ENCODE measurements at places on chromosomes 2 and 18.

DNA sequence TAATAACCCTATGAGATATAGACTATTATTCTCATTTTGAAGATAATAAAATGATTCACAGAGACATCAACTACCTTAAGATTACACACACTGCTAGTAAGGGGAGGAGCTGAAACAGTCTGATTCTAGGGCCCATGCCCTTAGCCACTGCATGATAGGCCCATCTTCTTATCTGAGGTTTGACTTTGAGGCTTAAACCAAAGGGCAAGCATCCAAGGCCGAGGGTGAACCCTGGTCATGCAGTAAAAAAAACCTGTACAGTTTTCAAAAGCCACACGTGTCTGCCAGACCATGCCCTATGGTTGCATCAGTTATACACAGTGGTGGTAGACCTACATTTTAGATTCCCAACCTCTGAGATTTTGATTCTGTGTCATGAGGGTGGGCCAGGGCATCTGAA is 44.8 kb downstream of the POLE4 start:
- no peak for DNase-seq

GRCh38 chr2:26529406-26530239 is 51.7 kb upstream of the OTOF start:
- DNase-seq = no peak

DNA sequence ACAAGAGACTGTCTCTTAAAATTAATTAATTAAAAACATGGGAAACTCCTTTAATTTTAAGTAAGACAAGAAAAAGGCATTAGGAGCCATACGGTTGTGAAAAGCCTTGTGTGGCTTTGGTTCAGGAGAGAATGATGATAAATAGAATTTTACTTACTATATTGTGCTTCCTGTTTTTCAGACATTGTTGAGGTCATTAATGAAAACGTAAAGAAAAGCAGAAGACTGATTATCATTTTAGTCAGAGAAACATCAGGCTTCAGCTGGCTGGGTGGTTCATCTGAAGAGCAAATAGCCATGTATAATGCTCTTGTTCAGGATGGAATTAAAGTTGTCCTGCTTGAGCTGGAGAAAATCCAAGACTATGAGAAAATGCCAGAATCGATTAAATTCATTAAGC is 10.7 kb upstream of the IL1RL2 start:
- DNase-seq = no peak

DNA sequence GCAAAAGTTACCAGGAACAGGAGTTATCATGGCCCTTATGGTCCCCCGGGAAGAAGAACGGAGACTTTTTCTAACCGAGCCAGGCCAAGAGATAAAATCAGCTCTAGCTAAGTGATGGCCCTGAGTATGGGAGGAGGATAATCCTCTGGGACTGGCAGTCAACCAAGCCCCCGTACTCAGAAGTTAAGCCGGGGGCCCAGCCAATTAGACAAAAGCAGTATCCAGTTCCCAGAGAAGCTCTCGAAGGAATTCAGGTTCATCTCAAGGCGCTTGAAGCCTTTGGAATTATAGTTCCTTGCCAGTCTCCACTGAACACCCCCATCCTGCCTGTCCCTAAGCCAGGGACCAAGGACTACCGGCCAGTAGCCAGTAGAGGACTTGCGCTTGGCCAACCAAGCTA is 365.3 kb upstream of the TCF4 start:
- no peak for DNase-seq

GRCh38 chr2:160279813-160280465 is 79.9 kb upstream of the ITGB6 start:
- no peak for DNase-seq

DNA sequence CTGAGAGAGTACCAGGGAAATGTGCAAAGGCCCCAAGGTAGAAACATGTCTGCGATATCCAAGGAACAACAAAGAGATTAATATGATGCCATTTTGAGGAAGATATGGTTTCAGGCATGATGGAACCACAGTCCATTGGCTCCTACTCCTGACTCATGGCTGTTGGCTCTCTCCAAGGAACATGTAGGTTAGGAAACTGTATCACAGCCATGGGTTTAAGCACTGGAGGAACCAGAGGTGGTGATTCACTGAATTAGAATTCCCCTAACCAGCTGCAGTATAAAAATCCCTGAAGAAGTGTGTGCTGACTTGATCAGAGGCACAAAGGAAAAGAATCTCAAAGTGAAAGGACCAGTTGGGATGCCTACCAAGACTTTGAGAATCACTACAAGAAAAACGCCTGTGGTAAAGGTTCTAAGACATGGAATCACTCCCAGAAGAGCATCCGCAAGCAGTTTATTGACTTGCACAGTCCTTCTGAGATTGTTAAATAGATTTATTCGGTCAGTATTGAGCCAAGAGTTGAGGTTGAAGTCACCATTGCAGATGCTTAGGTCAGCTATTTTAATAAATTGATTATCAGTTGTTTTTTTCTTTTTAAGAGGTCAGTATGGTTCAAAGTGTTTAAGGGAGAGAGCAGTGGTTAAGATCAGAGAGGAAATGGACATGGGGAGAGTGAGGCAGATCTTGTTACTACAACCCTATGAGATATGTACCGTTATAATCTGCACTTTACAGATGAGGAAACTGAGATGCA is 110.7 kb upstream of the OTX1 start:
- no peak for DNase-seq

GRCh38 chr2:241635756-241636155 is 1.2 kb downstream of the THAP4 start:
- DNase-seq = no peak

- no peak for DNase-seq
These were observed 59.4 kb upstream of the SH3RF3 start for GRCh38 chr2:109069331-109070194.

DNA sequence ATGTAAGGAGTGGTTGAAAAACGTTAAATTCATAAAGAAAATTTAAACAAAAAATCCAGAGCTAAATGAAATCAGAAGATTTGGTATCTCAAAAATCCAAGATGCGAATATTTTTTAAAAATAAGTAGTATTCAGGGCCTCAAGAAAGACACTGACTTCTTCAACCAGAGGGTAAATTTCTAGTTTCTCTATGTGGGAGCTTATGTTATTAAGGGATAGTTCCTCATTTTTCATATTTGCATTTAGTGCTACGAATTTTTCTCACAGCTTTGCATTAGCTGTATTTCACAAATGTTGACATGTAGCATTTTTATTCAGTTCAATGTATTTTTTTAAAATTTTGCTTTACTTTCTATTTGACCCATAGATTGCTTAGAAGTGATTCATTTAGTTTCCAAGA is 454.7 kb downstream of the CBLN2 start:
- no peak for DNase-seq

DNA sequence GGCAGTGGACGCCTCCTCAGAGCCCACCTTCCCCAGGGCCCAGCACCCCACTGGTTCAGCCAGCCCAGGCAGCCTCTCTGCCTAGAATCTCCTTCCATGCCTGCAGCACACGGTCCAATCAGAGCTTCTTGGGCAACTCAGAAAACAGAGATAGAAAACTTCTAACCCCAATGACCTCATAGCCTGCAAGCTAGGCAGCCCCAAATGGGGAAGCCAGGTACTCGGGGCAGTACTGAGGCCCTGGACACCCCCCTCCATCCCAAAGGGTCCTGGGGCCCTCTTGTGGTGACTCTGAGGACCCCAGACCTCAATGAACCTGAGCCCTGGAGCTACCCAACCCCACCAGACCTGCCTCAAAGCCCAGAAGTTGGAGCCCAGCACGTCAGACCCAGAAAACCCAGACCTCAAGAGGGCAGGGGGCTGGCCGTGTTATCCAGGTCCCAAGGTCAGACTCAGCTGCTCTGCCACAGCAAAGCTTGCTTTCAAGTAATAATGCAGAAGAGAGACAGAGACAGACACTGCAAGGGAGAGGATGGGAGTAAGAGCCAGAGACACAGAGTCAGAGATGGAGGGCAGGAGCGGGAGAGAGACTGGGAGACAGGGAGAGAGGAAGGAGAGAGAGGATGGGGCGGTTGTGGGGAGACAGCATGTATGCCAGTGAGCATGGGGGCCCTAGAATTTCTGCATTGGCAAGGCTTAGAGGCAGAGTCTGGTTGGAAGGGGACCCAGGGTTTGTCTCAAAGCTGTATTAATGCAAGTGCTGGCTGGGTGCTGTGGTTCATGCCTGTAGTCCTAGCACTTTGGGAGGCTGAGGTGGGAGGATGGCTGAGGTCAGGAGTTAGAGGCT is 28.2 kb downstream of the SERTAD2 start:
- no peak for DNase-seq

DNA sequence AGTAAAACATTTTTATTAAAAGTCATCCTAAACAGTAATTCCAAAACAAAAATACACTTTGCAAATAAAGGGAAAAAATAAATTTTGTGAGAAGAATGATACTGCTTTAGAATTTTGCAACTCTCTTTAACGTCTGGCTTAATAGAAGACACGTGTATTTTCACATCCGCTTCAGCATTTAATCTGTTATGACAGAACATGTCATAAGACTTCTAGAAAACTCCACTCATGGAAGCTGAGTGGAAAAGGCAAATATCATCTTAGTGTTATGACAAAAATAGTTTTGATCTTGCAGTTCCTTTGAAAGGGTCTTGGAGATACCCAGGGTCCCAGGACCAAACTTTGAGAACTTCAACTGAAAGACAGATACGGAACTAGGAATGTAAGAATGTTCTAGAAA is 350.1 kb downstream of the NCKAP5 start:
- DNase-seq = no peak

- DNase-seq = no peak
These were observed 202.3 kb upstream of the TCF4 start for GRCh38 chr18:55790296-55790695.

- no peak for DNase-seq
These were observed 117.7 kb downstream of the GPD2 start for GRCh38 chr2:156553714-156554442.

GRCh38 chr2:225104321-225104720 is 62.1 kb upstream of the DOCK10 start:
- no peak for DNase-seq

GRCh38 chr2:229810786-229811185 is 96.4 kb upstream of the DNER start:
- no peak for DNase-seq

GRCh38 chr2:74457549-74458131 is 598 bp upstream of the WBP1 start:
- no peak for DNase-seq

DNA sequence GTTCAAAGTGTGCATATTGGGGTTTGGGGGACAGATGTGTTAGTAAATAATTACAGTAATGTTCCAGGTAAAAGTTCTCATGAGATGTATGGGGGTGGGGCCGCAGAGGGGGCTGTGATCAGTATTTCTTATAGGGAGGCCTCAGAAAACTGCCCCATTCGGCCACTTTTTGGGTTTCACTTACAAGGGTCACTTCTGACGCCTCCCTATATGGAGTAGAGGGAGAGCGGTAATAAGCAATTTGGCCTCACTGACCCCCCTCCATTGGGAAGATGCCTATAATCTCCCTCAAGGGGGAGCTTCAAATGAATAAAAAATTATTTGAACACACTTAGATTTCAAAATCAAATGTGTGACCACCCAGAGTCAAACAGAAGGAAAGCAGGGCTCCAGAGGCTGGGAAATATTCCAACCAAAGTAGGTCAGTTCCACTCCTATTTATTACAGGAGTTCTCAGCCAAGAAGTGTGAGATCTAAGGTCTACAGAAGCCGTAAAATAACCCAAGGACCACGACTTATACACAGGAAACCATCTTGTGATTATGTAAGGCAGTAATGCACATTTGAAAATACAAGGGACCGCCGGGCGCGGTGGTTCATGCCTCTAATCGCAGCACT is 2.7 kb downstream of the SCTR start:
- DNase-seq = no peak

- no peak for DNase-seq
These were observed 958.3 kb downstream of the TSN start for GRCh38 chr2:122713800-122714199.

DNA sequence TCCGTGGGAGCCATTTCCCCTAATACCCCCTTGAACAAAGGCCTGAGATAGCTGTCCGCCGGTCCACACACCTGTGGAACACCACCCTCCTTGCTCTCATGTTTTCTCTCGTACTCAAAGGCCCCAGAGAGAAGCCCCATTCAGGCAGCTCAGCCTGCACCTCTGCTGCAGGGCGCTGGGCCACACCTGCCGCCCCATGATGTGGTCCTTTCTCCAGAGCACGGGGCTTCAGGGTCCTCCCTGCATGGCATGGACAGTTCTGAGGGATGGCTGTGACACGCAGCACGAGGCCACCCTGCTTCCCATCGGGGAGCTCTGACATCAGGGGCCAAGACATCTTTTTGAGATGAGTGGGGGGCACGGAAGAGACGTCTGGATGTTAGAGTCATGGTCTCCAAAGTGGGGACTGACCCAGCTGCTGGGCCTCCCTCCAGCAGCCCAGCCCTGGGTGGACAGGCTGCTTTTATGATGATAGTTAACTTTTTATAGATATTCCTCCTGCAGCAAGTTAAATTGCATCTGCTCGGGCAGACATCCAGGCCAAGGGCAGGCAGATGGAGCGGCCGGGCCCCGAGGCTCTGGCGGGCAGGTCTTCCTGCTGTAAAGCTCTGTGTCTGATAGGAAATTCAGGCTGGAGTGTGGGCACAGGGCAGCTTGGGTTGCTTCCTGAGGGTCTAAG is 56.7 kb downstream of the SDC1 start:
- no peak for DNase-seq

GRCh38 chr2:26068602-26069298 is 34.9 kb downstream of the RAB10 start:
- DNase-seq = no peak

DNA sequence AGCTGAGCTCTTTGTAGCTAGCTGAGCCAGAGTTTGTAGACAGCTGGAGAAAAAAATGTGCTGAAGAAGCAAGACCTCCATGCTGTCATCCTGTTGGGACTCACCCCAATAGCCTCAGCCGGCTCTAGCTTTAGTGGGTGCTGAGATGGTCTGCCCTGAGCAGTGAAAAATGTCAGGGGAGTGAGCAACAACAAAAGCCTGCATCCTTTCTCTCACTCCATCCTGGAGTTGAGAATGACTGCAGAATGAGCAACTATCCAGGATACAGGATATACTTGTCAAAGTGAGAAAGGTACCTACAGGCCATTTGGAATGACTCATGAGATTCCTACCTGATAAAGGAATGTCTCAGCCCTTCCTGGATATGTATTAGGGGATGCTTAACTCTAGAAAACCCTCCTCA is 146.1 kb upstream of the DLX2 start:
- DNase-seq = no peak

All from thoracic aorta (tissue), 2 donors.